GM12865 (cell line): ENCODE measurements at places on chromosomes 5 and 9.

DNA sequence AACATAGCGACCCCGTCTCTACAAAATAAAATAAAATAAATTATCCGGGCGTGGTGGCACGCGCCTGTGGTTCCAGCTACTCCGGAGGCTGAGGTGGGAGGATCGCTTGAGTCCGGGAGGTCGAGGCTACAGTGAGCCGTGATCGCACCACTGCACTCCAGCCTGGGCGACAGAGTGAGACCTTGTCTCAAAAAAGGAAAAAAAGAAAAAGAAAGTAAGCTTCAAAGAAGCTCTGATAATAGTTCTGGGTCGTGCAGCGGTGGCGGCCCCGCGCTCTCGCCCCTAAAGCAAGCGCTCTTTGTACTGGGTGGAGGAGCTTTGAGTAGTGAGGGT is 6.8 kb downstream of the TLX3 start:
- no peak for DNase-seq

GRCh38 chr5:155700333-155700732 is 626.6 kb upstream of the SGCD start:
- DNase-seq = peak; percentile 5

GRCh38 chr9:98087420-98088354 is 31.2 kb downstream of the NANS start:
- no peak for DNase-seq

DNA sequence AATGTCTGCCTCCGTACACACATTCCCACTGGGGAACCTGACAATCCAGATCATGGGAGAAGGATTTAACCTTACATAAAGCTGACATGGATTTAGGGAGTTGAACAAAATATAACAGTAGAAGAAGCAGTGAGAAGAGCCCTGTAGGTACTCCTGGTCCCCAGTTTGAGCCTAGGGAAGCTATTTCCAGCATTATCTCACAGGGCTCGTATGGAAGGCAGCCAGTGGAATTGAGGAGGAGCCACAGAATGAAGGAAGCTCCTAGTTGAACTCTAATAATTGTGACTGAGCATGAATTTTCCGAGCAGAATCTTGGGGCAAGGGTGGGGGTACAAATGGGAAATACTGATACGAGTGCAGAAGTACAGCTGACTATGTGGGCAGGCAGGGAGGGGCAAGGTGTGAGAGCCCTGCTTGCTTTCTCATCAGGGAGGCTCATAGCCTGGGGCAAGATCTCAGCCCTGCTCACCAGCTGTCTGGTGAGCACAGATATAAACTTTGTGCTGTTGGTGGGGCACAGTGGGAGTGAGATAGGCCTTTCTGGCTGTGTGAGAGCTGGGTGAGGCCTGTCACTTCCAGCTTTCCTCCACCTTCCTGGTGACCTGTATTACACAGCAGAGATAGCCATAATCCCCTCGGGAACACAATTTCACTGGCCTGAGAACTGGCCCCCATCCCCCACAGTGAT is 290.7 kb upstream of the IL12B start:
- no peak for DNase-seq

- DNase-seq = no peak
Observed at GRCh38 chr5:121962958-121963357, 1.2 kb downstream of the SRFBP1 start.

DNA sequence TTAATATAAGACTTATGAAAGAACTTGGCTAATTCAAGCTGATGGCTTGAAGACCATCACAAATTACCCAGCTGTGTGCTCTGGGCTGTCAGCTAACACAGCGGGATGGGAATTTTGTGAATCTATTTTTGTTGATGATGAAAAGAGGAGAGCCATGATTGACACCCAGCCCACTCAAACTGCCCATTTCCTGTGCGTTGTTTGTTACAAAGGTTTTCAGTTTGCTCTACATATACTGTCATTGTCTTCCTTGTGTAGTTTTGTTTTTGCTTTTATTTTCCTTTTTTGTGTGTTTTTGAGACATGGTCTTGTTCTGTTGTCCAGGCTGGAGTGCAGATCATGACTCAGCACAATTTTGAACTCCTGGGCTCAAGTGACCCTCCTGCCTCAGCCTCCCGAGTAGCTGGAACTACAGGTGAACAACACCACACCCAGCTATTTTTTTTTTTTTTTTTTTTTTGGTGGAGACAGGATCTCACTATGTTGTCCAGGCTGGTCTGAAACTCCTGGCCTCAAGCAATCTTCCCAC is 400.3 kb downstream of the ICE1 start:
- peak; percentile 12 for DNase-seq

DNA sequence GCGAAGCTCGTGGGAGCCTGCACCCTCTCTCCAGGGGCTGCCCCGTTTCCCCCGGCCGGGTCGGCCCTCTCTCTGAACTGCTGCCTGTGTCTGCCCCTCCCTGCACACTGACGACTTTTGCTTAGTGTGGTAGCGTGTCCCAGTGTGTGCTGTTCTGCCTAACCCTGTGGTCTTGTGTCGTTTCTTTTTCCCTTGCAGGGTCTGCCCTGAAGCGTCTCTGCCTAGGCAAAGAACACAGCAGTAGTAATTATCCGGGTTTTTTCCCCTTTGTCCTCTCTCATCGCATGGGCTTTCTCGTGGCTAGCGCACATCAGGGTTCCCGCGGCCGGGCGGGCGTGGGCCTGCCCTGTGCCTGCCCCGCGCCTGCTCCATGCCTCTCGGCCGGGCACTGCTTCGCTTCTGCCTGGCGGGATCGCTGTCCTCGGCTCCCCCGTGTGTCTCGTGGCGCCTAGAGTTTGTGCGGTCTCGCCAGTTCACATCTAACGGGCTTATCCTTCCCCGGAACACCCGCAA is 122.7 kb downstream of the WNK2 start:
- no peak for DNase-seq
